Activated CD8-positive, alpha-beta memory T cell treated with anti-CD3 and anti-CD28 coated beads, Interleukin-2, amount 50 U/mL, for 4 hours (primary cell): ENCODE measurements at places on chromosomes 12 and 14.

GRCh38 chr12:71744522-71745300 is 10.0 kb upstream of the RAB21 start:
- DNase-seq: no peak

DNA sequence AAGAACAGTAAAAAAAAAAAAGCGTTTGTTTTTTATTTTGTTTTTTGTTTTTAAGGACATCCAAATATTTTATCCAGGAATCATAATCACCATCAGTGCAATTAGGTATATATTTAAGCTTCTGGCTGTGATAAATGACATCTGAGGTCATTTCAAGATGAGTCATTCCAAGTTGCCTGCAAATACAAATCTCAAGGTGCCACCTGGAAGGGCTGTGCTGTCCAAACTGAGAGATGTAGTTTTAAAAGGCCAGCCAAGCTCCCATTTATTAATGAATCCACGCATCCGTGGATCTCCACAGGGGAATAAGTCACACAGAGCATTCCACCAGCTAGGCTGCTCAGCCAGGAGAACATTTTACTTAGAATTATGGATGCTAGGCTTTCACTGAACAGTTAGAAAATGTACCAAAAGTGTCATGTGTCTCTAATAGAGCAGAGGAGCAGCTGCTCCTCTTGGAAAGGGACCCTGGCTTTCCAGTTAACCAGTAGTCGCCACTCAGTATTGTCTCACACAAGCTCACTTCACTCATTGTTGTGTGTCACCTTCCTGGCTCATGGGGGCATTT is 1151.4 kb upstream of the TMEM132C start:
- no peak for DNase-seq

- no peak for DNase-seq
Observed at GRCh38 chr12:94404854-94405253, 54.8 kb downstream of the CEP83 start.

- DNase-seq: no peak
Observed at GRCh38 chr12:120498870-120499515, 3.1 kb downstream of the DYNLL1 start.

GRCh38 chr14:86799244-86799647 is 1193.7 kb downstream of the GALC start:
- no peak for DNase-seq

DNA sequence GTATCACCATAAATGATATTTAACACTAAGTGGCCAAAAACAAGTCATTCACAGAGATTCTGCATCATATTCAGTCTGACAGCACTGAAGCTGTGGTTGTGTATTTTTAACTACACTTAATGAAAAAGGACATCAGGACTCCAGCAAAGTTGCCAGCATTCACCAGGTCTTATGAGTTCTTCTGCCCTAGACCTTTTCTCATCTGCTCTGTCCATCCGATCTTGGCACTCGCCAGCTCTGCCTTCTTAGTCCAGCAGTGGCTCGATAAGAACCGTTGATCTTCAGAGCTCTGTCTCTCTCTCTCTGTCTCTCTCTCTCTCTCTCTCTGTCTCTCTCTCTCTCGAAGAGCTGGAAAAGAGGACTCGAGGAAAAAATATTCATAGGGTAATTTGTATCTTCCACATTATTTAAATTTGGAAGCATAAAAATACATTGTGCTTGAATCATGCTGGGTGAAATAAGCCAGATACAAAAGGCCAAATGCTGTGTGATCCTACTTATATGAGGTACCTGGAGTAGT is 232.2 kb downstream of the FBXL14 start:
- no peak for DNase-seq

DNA sequence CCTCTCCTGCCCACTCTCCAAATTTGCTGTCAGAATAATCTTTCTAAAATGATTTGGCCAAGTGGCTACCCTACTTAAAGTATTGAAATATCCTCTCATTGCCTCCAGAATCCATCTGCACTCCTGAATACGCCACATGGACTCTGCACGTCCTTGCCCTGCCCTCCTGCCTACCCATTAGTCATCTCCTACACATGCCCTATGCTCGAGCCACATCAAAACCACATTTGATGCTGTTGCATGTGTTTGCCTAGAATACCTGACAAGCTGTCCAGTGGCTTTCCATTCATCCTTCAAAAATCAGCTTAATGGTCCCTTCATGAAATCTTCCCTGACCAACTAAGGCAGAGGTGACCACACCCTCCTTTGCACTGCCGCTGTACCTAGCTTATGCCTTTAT is 17.0 kb downstream of the VCPKMT start:
- DNase-seq: no peak

- DNase-seq: no peak
Observed at GRCh38 chr12:104339663-104340062, 36.1 kb downstream of the EID3 start.

DNA sequence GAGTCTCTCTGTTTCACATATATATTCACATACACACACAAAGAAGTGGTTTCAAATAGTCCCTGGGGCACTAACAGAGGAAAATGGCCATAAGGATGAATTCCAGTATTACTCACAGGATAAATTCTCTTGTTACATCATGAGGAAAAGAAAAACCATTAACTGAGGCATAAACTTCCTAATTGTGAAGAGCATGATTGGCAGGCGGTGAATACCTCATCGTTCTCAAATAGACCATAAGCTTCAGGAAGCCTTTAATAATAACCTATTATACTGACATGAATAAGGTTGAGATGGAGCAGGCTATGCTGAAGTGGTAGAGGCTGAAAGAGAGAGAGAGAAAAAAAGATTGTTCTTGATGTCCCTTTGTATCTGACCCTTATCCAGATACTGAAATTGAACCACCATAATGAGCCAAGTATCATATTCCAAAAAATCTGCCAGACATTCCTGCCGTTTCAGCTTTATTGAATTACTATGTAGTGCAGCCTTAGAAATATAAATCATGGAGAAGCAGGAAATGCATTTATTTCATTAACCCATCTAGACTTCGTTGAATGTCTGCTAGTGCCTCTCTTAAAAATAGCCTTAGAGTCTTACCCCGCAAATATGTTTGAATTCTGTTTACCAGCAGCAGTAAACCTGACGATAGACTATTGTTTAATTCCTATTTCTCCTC is 86.8 kb downstream of the NUAK1 start:
- DNase-seq: no peak

DNA sequence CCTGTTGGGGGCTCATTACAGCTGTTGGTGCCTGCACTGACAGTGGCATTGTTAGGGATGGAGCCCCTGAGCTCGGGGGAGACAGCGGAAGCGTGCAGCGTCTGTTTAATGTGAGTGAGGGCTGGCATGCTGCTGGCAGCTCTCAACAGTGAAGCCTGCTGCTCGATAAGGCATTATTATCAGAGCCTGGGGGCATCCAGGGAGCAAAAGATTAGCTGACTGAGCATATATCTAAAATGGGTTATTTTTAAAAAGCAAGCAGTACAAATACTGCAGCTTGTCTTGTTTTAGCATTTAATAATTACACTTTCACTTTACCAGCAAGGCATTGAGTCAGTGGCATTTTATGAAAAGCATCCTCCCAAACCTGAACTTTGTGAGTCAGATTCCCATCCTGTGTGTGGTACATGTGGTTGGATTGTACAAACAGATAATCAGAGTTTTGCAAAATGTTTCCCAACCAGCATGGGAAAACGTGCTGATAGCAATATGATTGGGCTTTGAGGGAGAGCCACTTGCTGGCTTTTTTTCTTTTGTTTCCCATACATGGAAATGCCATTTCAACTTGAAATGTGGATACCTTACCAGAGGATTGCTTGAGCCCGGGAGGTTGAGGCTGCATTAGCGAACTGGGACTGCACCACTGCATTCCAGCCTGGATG is 150.8 kb downstream of the PRKCH start:
- DNase-seq: no peak

- no peak for DNase-seq
Observed at GRCh38 chr14:60658909-60659585, 9.8 kb upstream of the SIX1 start.

- DNase-seq: no peak
Observed at GRCh38 chr14:76887191-76887590, 61.0 kb downstream of the LRRC74A start.

DNA sequence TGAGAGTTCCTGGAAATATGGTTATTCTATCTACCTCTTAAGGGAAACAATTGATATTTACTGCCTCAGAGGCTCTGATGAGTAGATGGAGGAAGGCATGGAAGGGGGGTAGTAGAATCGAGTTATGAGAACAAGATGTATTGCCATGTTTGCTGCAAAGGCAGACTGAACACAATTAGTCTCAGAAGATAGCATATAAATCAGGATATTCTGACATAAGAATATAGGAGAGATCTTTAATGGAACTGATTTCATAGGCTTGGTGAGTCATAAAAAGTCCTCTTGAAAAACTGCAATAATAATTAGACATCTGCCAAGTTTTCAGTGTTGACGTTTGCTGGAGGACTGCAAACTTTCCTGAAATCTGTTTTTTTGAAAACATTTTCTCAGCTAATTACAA is 636.1 kb downstream of the TMTC2 start:
- DNase-seq: no peak

DNA sequence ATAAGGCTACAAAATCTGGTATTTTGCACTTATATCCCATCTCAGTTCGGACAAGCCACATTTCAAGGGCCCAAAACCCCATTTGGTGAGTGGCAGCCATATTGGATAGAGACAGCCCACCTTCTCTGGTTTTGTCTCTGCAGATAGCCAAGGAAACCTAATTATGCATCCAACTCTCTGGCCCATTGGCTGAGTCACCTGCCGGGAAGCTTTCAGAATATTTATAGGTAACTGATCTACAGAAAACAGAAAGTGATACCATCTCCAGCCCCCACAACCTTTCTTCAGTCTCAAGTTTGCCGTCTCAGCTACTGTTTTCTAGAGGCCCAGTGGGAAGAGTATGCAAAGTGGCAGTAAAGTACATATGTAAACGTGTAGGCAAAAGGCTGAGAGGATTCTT is 33.7 kb upstream of the PPP1CC start:
- DNase-seq: no peak

DNA sequence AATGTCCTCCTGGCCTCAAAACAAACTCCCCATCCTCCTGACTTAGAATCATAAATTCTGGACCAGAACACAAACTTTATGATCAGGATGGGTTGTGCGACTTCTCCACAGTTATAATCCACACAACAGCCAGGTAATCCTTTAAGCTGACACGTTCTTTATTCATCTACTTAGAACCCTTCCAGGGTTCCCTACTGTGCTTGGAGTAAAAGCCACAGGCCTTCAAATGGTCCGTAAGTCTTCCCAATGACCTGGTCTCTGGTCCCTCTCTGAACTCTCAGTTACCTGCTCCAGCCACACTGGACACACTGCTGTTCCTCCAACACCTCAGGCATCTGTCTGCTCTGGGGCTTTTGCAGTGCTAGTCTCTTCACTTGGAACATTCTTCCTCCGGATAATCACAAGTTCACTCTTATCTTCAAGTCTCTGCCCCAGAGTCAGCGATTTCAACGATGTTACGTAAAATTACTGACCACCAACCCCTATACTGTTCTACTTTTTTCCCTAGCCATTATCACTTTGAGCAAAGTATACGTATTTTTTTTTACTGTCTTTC is 1.7 kb upstream of the RNASE7 start:
- no peak for DNase-seq

DNA sequence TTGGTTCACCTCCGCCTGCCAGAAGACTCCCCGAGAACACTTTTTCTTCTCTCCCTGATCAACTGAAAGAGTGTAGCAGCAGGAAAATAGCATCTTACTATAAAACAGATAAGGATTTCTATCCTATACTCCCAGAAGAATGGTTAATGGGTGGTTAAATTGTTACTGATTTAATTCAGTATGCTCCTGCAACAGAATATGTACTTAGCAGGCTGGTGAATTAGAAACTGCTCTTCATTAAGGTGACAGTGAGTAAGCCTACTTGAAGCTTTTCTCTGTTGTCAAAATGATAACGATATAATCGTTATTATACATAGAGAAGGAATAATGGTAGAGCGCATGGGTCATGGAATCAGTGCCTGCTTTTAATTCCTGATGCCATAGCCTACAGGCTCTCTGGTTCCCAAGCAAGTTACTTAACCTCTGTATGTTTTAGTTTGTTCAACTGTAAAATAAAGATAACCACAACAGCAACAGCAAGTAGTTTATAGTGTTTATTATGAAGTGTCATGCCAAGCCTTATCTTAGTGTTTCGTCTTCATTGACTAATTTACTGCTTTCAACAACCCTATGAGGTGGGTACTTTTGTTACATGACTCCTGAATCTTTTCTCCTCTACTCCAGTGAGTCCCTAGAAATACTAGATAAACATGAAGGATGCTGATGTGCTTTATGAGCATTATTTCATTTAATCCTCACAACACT is 392.6 kb downstream of the CCDC91 start:
- DNase-seq: no peak
